AG08396 (cell line): ENCODE measurements at places on chromosomes 2 and 18.

- DNase-seq, result no peak
These were observed 612.3 kb upstream of the FANCL start for GRCh38 chr2:58853420-58853819.

DNA sequence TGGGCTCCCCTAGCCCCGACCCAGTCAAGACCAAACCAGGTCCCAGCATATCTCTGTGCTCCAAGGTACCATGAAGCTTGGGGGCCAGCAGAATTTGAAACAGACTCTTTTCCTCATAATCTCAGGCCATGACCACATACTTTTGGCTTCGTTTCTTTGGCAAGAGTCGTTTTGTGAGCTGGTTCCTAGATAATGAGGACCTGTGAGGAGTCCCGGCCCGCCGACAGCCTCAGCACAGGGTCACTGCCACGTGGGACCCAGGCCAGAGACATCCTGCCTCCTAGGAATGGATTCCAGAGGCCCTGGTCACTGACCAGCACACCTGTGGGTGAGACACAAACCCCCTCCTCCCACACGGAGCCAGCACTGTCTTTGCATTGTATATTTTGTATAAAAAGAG lies 73.5 kb downstream of the VAPA start:
- DNase-seq, result no peak

DNA sequence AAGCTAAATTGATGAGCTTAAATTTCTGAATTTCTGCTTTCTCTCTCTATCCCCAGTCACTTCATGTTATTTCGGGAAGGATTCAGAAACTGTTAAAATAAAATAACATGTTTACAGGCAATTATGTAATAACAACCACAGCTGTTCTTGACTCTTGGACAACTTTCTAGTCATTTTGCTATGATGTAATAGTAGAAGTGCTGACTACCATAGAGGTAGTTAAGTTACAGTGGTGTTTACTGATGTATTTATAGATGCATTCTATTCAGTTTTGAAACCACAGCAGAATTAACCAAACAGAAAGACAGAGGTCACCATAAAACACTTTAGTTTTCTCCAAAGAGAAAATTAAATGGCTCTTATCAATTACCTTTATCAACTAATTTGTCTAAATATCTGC lies 1292.0 kb upstream of the CHAC2 start:
- no peak for DNase-seq

DNA sequence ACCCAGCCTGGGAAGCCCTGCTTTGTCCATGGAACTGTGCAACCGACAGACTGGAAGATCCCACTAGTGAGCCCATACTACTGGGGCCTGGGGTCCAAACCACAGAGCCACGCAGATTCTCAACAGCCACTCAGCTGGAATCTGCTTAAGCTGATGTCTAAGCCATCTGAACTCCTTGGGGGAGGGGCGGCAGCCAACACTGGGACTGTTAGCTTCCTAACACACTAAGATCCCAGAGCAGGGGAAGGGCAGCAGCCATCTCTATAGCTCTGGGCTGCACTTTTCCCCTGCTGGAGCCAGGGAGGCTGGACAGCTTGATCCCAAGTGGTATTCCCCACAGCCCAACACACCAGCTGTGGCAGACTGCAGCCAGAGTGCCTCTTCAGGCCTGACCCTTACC lies 118.3 kb downstream of the RPRM start:
- no peak for DNase-seq

- DNase-seq, result no peak
These were observed 228.1 kb upstream of the PXDN start for GRCh38 chr2:1972422-1972821.

DNA sequence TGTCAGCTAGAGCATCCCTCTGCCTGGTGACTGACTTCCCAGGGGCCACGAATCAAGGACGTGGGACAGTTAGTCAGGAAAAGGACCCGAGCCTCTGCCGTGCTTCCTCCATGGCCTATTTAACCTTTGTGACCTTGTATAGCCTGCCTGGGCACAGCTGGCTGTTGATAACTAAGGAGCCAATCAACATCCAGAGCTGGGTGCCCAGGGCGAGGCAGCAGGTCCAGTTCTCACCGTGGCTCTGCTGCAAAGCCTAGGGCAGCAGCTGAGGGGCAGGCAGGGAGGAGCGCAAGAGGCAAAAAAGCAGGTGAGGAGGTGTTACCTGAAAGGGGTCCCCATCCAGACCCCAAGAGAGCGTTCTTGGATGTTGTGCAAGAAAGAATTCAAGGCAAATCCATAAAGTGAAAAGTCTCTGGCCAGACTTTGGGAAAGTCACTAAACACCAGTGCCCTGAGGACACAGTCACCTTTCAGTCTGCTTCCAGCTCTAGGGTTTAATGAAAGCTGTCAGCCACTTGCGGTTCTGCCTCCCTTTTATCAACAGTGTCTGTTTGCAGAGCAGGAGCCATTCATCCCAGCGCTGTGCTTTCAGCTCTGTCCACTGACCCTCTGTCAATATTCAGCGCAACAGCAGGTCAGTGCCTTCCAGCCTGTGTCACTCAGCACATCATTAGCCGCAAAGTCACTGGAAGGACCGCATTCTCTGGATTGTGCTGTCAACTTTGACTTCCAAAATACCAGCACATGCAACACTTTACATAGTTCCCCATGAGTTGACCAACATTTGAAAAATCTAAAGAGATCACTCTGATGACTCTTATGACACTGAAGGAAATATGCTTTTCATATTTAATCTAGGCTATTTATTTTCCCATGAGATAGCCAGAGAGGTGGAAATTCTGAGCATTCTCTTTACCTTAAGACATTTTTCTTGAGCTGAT lies 38.6 kb upstream of the ASAP2 start:
- DNase-seq, result no peak

- peak; percentile 84 for DNase-seq
These were observed 85.1 kb upstream of the ATL2 start for GRCh38 chr2:38462121-38462661.

- DNase-seq, result no peak
These were observed 7.4 kb upstream of the NPAS2 start for GRCh38 chr2:100812573-100812972.

DNA sequence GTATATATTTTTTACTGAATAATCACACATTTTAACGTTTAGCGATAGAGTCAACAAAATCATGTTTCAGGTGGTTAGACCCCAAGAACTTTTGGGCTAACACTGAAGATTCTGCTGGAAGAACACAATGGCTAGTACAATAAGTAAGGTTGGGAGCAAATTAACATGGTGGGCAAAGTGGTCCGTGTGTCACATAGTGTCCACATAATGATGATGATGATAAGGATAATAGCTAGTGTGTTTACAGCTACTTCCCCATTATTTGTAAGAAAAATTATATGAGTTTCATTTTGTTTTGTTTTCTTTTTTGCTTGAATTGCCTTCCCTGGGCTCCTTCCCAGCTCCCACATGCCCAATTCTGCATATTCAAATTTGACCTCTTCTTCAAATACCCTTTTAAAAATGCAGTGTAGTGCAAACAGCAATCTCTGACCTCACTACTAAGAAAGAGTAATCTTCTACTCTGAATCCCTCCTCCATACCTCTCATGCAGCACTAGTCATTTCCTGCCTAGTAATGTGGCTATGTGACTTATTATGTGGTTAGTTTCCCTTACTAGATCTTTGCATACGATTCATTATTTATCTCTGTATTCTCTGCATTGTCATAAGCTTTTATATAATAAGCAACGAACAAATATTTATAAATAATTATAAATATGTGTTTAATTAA lies 16.9 kb upstream of the VPS54 start:
- DNase-seq, result peak; percentile 60
